Non-pigmented ciliary epithelial cell (primary cell): ENCODE measurements at places on chromosomes 12 and 14.

GRCh38 chr14:61489932-61490331 is 168.6 kb downstream of the PRKCH start:
- DNase-seq: no peak

DNA sequence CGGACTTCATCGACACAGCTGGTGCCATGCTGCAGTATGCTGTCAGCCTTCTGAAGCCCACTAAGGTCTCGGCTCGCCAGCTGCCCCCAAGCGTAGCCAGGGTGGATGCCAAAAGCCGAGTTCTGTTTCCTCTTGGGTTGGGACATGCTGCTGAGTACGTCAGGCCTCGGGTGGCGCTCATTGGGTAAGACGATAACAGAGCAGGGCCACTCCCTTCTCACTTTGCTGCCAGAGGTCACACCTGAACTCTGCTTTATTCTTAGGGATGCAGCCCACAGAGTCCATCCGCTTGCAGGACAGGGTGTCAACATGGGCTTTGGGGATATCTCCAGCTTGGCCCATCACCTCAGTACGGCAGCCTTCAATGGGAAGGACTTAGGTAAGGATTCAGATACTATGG is 11.1 kb downstream of the COQ6 start:
- DNase-seq: no peak

DNA sequence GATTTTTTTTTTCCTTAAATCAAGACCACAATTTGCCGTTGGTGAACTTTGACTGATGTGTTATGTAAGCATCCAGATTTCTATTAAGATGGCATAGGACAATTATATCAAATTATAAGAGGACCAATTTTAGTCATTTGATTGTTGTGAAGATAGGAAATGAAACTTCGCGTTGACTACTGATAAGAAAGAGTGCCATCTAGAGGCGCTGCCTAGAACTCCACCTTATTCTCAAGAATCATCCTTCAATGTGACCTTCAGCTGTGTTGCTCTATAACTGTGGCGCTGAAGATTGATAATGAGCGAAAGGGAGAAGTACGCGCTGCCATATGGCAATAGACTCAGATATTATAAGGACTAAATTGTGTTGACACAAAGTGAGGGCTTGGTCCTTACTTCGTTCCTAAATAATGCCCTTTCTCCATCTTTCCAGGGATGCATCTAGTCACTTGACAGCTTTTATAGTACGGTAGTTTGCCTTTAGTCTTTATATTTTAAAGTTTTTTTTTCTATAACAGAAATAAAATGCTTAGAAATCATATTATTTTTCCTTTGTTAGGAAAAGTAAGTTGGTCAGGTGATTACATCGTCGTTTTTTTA is 350.8 kb upstream of the STXBP6 start:
- no peak for DNase-seq

DNA sequence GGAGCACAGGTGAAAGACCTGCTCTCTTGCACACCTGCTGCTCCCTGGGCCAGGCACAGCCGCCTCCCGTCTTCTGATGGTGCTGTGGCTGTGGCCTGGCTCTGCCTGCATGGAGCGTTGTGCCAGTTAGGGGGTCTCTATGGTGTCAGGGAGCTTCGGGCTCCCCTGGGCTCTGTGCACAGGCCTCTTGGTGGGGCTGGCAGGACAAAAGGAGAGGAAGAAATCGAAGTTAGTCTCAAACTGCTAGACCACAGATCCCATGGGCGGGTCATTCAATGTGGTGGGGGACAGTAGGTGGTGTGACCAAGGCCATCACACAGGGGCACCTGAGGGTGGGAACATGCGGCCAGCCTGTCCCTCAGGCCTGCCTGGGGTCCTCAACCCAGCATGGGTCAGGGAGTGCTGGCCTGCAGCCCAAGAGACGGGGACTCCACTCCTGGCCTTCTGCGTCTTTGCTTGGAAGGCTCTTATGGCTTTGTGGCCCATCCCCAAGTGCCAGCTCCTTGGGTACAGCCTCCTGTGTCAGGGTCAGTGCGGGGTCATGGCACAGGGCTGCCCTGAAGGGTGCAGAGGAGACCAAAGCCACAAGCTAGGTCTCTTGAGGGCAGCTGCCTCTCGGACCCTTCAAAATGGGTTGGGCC is 84.1 kb downstream of the KIF26A start:
- DNase-seq: no peak

DNA sequence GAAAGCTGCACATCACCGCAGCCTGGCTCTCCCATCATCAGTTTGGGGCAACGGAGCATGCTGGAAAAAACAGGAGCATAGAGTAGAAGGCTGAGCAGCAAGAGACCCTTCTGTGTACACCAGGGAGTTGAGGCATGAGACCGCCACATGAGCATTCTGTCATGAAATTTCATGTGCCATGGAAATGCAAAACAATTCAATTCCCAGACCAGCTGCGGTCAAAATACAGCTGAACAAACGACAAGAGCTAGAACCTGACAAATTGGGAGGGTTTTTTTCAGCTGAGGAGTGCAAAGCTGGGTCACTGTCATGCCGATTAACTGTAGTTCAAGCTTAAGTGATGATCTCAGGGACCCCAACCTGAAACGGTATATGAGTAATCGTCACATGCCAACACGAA is 37.1 kb downstream of the TMEM30B start:
- DNase-seq: no peak

GRCh38 chr14:105467942-105468471 is 6.6 kb upstream of the CRIP2 start:
- no peak for DNase-seq

DNA sequence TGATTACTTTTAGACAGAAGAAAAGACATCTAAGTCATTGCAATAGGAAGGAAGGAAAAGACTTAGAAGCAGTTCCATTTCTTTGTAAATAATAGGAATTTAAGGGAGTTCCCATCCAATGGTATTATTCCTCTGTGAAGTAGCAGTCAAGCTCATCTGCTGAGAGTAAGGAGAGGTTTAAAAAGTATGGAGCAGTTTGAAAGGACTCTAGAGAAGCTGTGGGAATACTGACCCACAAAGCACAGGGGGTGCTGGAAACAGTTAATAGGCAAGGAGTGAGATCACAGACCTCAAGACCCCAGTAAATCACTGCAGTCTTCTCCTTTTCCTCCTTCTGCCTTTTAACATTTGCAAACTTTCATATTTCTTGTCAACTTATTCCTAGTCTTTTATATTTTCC is 428.5 kb downstream of the ADAMTS20 start:
- DNase-seq: no peak

GRCh38 chr12:24363177-24363754 is 413.8 kb upstream of the SOX5 start:
- no peak for DNase-seq

DNA sequence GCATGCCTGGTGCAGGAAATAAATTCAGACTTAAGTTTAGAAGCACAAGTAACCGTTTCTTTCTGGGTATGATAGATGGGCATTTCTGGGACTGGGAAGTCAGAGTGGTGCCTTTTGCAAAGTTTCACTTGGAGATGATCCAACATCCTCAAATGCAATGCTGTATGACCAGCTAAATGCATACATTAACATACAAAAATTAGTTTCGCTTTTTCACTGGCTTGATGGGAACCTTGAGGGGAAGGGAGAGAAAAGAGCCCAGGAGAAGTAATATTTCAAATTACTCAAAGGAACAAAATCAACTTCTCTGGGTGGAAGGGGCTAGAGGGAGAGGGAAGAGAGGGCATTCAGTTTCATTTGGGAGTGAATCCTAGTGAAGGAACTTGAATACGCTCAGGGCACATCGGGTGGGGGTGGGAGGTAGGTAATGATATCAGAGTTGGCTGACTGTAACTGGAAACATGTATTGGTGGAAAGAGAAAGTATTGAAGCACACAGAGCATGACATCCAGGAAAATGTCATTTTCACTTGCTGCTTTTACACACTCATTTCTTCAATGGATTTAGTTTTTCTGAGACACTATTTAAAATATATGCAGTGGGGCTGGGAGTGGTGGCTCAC is 175.5 kb downstream of the PTPRO start:
- no peak for DNase-seq

GRCh38 chr14:77109656-77110055 is 11.6 kb downstream of the CIPC start:
- DNase-seq: no peak

DNA sequence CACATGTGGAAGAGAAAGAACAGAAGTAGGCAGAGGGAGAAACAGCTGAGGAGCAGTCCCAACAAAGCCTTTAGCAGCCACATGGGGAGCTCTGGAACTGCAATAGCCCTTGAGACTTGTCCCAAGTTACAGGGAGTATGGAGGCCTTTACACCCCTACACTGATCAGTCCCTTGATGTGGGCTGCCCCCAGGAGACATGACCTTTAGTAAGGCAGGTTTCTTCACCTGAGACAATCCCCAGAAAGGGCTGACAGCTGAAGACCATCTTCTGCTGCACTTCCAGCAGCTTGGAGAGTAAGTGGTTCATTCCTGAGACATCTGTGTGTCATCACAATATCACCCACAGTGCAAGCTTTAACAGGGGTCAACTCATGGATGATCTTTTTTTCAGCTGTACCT is 8.6 kb upstream of the SNAPC1 start:
- DNase-seq: no peak

- no peak for DNase-seq
These were observed 41.5 kb downstream of the BEST3 start for GRCh38 chr12:69657376-69658137.

GRCh38 chr12:91140026-91140931 is 29.0 kb upstream of the LUM start:
- peak; percentile 73 for DNase-seq

GRCh38 chr14:67551940-67552339 is 18.9 kb downstream of the PLEKHH1 start:
- DNase-seq: no peak

DNA sequence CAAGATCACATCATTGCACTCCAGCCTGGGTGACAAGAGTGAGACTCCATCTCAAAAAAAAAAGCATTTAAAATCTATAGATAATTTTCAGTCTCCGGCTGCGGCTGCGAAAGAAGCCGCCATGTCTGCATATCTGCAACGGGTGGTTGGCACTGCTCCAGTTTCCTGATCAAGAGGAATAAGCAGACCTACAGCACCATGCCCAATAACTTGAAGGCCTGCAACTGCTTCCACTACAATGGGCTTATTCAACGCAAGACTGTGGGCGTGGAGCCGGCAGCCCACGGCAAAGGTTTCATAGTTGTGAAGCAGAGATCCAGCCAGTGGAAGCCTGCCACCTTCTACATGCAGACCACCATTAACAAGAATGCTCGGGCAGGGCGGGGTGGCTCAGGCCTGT is 30.6 kb upstream of the EID3 start:
- no peak for DNase-seq

GRCh38 chr12:48973941-48974673 is 2.6 kb upstream of the WNT10B start:
- DNase-seq: no peak

- DNase-seq: no peak
These were observed 98.1 kb downstream of the ZFC3H1 start for GRCh38 chr12:71565535-71565934.

GRCh38 chr14:102219316-102219715 is 79.6 kb downstream of the WDR20 start:
- DNase-seq: no peak

- no peak for DNase-seq
These were observed 413.1 kb downstream of the ZFP36L1 start for GRCh38 chr14:68379510-68380328.

GRCh38 chr14:103508521-103509329 is 13.9 kb downstream of the CKB start:
- no peak for DNase-seq

GRCh38 chr12:122869207-122869973 is 26.5 kb downstream of the VPS37B start:
- DNase-seq: no peak

DNA sequence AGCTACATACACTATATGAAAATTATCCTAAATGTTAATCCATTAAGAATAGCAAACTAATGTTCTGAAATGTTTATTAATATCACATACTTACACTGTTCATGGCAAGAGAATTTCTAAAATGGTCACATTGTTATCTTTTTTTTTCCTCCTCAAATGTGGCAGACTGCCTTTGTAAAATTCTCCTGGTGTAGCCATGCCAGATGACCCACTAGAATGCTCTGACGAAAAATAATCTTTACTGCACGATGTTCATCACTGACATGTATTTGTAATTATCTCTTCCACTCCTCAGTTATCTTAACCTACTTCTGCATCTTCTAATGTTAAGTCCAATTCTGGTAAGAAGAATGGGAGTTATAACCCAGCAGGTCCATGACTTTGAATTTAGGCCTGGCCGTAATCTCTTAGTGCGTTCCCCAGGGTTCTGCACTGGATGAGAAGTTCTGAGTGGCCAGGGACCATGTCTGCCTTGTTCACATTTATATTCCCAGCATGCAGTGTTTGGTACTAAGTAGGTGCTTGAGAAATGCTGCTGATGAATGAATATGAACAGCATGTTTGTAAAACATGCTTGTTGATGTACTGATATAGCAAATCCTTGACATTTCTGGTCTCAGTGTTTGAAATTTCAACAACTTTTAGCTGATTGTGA is 46.7 kb downstream of the NOPCHAP1 start:
- DNase-seq: no peak

DNA sequence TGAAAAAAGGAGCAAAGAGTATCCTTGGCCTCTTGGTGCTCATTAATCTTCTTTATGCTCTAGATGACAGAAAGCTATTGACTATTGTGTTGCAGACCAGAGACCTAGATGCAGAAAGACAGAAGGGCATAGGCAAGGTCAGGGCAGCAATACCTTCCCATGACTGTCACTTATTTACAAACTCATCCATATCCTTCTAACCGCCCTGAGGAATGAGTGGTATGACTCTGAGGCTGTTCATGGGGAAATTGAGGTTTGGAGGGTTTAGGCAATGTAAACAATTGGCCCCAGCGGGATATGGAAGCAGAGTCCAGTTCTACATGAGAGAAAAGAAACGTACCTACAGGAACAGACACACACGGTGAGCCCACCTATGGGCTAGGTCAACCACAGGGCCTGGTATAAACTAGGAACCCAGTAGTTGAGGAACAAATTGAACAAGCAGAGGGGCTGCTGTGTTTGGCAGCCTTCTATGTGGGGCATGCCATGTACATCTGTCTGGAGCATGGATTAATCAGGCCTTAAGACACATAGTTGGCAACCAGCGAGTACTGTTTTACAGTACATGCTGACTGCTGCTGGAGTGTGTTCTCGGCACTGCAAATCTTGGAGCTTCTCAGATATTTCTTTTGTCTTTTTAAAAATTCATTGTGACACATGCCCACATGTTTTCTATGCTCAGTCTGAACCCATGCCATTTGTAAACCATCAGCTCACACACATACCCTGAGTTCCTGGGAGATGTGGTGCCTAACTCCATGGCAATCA is 159.7 kb upstream of the NTF3 start:
- DNase-seq: no peak

GRCh38 chr14:76760331-76761135 is 735 bp upstream of the VASH1 start:
- DNase-seq: no peak

GRCh38 chr12:68086019-68086603 is 73.4 kb downstream of the IFNG start:
- no peak for DNase-seq

DNA sequence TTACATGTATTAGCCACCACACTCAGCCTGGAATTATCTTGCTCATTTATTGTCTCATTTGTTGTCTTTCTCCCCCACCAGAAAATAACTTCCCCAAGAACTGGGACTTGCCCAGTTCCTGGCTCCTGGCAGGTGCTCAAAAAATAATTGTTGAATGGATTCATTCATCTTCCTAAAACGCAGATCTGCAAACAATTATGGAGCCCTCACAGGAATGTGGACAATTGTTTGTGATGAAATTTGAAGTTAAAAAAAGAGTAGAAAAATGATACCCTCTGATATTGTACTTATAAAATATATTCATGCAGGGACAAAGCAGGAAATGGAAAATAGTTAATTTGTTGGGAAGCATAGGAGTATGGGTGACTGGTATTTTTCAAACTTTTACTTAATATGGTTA is 60.7 kb upstream of the MAP1LC3B2 start:
- no peak for DNase-seq

- DNase-seq: no peak
These were observed 87.3 kb downstream of the SLC41A2 start for GRCh38 chr12:104870797-104871196.
